ENCODE measurements at places on chromosomes 5 and 9. TPM values are rescaled to one million over a fixed set of nuclear protein-coding genes. Genes with fewer than 3 reads are reported as not detected.

DNA sequence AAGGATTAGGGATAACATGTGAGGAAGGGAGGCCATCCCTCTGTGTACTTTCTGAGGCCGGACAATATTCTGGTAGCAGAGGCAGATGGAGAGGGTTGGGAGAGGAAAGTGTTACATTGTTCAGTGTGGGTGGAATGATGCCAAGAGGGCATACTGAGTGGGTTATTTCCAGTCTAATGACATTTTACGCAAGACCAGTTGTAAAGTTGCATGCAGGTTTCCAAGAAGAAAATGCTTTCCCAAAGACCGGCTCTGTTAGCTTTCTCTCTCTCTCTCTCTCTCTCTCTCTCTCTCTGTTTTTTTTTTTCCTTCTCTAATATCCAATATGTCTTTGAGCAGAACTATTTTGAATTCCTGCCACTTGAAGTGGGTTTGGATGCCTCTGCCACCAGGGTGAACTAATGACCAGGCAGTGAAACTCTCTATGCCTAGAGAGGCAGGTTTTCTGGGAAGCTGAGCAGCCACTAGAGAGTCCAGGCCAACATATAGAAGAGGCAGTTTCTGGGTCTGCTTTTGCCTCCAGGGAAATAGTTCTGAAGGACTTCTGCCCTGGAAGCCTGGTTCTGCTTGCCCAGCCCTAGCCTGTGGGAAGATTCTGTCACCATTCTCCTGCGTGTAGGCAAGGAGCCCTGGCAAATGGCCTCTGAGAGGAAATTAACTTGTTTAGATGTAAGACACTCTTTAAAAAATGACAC, 24.4 kb upstream of the ZNF366 start:
- H3K4me3 ChIP-seq, result no peak overlapping the region
- DNase-seq, result no peak
- no peak overlapping the region for H3K27ac ChIP-seq
- H3K27me3 ChIP-seq, result no peaks in the 10 kb centered on the region
- no peaks in the 10 kb centered on the region for H3K36me3 ChIP-seq
- no peaks in the 10 kb centered on the region for H3K4me1 ChIP-seq

DNA sequence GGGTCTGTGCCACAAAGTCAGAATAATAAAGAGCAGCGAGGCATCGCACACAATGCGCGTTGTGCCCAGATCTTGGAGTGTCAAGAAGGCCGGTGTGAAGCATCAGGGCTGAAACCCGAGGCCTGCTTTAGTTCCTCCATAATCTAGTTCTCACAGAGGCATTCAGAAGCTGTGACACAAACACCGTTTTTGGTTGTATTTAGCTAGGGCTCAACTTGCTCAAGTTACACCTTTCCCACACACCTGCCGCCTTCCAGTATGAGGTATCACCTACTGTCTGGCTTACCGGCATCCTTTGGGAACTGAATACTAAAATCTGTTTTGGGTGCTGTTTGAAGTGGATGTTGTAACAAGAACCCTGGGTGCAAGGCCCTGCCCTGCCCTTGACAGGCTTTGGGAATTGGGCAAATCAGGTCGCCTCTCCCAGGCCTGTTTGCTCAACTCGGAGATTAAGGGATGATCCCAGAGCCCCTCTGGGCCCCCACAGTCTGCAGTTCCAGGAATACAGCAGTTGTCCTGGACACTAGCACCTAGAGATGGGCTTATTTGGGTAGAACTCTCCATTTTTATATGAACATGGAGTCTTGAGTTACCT, 27.0 kb downstream of the SLC25A25 start:
- H3K36me3 ChIP-seq, result no peaks in the 10 kb centered on the region
- H3K27me3 ChIP-seq, result no peaks in the 10 kb centered on the region
- peak overlapping the region; percentile 84 for H3K27ac ChIP-seq
- peak overlapping the region; percentile 29 for H3K4me3 ChIP-seq
- no peak for DNase-seq

- no peak overlapping the region for H3K4me3 ChIP-seq
- H3K36me3 ChIP-seq, result no peaks in the 10 kb centered on the region
- H3K27me3 ChIP-seq, result no peaks in the 10 kb centered on the region
- H3K27ac ChIP-seq, result no peak overlapping the region
- DNase-seq, result no peak
Measured at GRCh38 chr9:95264954-95265615, 52.4 kb downstream of the FANCC start.

DNA sequence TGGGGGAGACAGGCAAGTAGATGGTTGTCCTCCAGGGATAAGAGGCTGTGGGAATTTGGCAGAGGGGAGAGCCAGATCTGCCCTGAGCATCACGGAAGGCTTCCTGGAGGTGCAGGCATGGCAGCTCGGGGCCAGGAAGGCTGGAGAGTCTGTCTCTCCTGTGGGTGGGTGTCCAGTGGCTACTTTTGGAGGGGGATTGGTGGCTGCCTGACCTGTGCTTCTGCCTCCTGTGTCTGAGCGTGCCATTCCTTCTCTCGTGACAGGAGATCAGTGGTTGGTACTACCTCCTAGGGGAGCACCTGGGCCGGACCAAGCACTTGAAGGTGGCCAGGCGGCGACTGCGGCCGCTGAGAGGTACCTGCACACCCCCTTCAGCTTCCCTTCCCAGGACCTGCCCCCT, 33.5 kb downstream of the RGS3 start:
- H3K4me3 ChIP-seq, result no peak overlapping the region
- no peak for DNase-seq
- H3K36me3 ChIP-seq, result no peaks in the 10 kb centered on the region
- no peak overlapping the region for H3K27ac ChIP-seq

GRCh38 chr9:8863886-8864544, 1064.4 kb upstream of the DMAC1 start:
- H3K27ac ChIP-seq, result no peak overlapping the region
- H3K4me3 ChIP-seq, result no peak overlapping the region
- no peaks in the 10 kb centered on the region for H3K27me3 ChIP-seq

GRCh38 chr5:108727651-108728565, 19.8 kb upstream of the FER start:
- DNase-seq, result peak; percentile 90

DNA sequence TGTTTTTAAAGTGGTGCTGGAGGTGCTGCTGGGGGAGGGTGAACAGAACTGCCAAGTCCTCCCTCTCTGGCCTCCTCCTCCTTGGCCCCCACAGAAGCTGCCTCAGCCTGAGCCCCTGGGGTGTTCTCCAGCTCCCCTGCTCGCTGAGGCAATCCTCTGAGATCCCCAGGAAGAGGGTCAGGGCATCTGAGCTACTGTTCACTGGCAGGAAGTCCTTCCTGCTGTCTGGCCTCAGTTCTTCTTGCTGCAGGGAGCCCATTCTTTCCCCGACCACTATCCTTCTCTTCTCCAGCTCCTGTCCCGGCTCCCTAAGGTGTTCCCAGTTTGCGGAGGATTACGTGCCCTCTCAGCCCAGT, 9.7 kb downstream of the CNTFR start:
- no peak overlapping the region for H3K27ac ChIP-seq
- no peak for DNase-seq
- no peaks in the 10 kb centered on the region for H3K36me3 ChIP-seq
- H3K4me1 ChIP-seq, result peaks cover 14% of the 10 kb centered on the region
- peaks cover 2% of the 10 kb centered on the region for H3K27me3 ChIP-seq

GRCh38 chr5:153983885-153984284, 54.8 kb downstream of the FAM114A2 start:
- H3K27me3 ChIP-seq, result no peaks in the 10 kb centered on the region
- no peaks in the 10 kb centered on the region for H3K4me1 ChIP-seq
- no peak overlapping the region for H3K4me3 ChIP-seq
- no peaks in the 10 kb centered on the region for H3K36me3 ChIP-seq
- no peak for DNase-seq

DNA sequence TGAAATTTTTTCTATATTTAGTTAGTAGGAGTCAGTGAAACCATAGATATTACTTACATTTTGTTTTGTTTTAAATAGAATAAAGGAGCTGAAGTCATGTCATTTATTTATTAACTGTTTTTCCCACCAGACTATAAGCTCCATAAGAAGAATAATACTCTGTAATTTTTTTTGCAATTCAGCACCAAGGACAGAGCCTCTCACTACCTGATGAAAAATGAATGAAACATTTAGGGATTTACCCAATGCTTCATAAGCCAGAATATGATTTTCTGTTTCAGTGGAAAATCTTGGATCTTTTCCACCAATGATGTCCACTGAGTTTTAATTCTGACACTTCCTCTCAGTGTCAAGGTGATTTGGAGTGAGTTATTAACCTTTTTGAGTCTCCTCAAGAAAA, 624.9 kb upstream of the GRAMD2B start:
- no peak for DNase-seq
- H3K27ac ChIP-seq, result no peak overlapping the region
- no peak overlapping the region for H3K4me3 ChIP-seq
- H3K36me3 ChIP-seq, result no peaks in the 10 kb centered on the region

GRCh38 chr9:95816716-95817115, 58.8 kb upstream of the ERCC6L2 start:
- no peak overlapping the region for H3K4me3 ChIP-seq
- H3K27ac ChIP-seq, result no peak overlapping the region
- H3K36me3 ChIP-seq, result no peaks in the 10 kb centered on the region
- H3K4me1 ChIP-seq, result no peaks in the 10 kb centered on the region
- DNase-seq, result no peak

GRCh38 chr5:84231433-84231832, 153.2 kb downstream of the EDIL3 start:
- no peaks in the 10 kb centered on the region for H3K27me3 ChIP-seq
- H3K4me3 ChIP-seq, result no peak overlapping the region
- H3K27ac ChIP-seq, result no peak overlapping the region
- DNase-seq, result no peak
- no peaks in the 10 kb centered on the region for H3K36me3 ChIP-seq
- H3K4me1 ChIP-seq, result no peaks in the 10 kb centered on the region

- H3K4me1 ChIP-seq, result no peaks in the 10 kb centered on the region
- no peak for DNase-seq
- H3K36me3 ChIP-seq, result no peaks in the 10 kb centered on the region
- H3K4me3 ChIP-seq, result no peak overlapping the region
- H3K27me3 ChIP-seq, result no peaks in the 10 kb centered on the region
- H3K27ac ChIP-seq, result no peak overlapping the region
Measured at GRCh38 chr9:29100762-29101161, 1527.5 kb upstream of the C9orf72 start.

- no peaks in the 10 kb centered on the region for H3K27me3 ChIP-seq
- peak overlapping the region; percentile 94 for H3K27ac ChIP-seq
- H3K4me3 ChIP-seq, result peak overlapping the region; percentile 85
- DNase-seq, result no peak
- H3K4me1 ChIP-seq, result peaks cover 25% of the 10 kb centered on the region
Measured at GRCh38 chr5:14665949-14666348, 1.4 kb downstream of the OTULIN start.

DNA sequence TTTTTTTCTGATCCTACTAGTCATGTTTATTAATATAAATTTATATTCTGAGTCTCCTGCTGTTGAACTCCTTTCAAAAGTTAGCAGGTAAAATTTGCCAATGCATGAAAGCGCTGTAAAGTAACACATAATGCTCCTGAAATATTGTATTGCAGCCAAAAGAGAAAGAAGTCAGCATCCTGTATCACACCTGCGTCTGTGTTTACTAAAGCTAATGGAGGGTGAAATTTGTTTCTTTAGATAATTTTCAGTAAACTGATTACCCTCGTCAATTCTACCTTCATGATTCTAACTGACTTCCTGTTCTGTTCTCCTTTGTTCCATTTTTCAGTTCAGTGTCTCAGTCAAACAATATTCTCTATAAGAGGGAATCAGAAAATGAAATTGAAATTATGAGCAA, 415.4 kb downstream of the CDH9 start:
- H3K4me1 ChIP-seq, result no peaks in the 10 kb centered on the region
- H3K27me3 ChIP-seq, result no peaks in the 10 kb centered on the region
- DNase-seq, result no peak
- H3K4me3 ChIP-seq, result no peak overlapping the region
- no peaks in the 10 kb centered on the region for H3K36me3 ChIP-seq

- no peak for DNase-seq
- no peaks in the 10 kb centered on the region for H3K36me3 ChIP-seq
- no peak overlapping the region for H3K27ac ChIP-seq
- H3K27me3 ChIP-seq, result peaks cover 28% of the 10 kb centered on the region
- no peak overlapping the region for H3K4me3 ChIP-seq
Measured at GRCh38 chr5:32506201-32506661, 61.7 kb upstream of the ZFR start.

DNA sequence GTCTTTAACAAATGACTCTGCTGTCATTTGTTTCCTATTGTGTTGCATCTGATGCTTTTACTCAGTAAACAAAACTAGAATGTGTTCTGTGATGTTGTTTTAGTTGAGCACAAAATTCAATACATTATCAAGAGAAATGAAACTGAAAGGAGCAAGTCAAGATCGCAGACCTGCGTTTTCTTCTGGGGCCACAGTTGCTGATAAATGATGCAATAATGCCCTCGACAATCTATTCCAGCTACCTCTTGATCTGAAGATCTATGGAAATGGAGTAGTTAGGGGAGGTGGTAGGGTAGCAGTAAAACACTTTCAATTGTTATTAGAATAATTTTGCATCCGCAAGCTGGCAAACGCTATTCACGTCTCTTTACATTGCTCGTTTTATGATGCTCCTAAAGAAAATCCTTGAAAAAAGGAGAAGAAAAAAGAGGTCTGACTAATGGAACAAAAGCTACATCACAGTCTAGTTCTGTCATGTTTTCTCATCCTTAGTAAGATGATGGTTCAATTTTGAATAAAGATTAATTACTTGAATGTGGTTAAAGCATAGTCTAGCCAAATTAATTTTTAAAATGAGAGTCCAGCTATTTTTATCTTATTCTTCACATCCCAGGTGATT, 1.6 kb downstream of the ZNF366 start:
- no peaks in the 10 kb centered on the region for H3K27me3 ChIP-seq
- H3K36me3 ChIP-seq, result no peaks in the 10 kb centered on the region
- H3K4me3 ChIP-seq, result peak overlapping the region; percentile 55

GRCh38 chr9:138071731-138072130, 194.1 kb downstream of the CACNA1B start:
- no peaks in the 10 kb centered on the region for H3K4me1 ChIP-seq
- no peaks in the 10 kb centered on the region for H3K27me3 ChIP-seq
- no peak overlapping the region for H3K27ac ChIP-seq
- DNase-seq, result no peak

DNA sequence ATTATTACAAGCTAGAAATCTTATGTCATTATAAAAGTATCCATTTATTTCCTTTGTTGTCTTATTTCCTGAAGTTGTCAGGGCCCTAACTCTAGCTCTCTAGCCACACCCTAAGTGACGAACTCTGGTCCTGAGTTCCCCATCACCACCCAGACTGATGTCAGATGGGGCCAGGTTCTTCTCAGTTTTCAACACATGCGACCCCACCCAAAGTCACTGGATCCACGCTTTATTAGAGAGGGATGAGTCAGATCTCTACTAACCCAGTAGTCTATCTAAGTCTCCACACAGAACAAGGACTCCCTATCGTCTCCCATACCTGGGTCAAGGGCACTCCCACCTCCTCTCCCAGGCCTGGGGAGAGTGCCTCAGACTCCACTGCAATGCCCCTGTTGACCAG, 6.8 kb upstream of the FEM1C start:
- H3K4me1 ChIP-seq, result no peaks in the 10 kb centered on the region
- H3K27me3 ChIP-seq, result no peaks in the 10 kb centered on the region
- H3K4me3 ChIP-seq, result no peak overlapping the region
- H3K36me3 ChIP-seq, result no peaks in the 10 kb centered on the region

- H3K36me3 ChIP-seq, result no peaks in the 10 kb centered on the region
- H3K27me3 ChIP-seq, result no peaks in the 10 kb centered on the region
- peak overlapping the region; percentile 74 for H3K27ac ChIP-seq
- H3K4me3 ChIP-seq, result peak overlapping the region; percentile 41
- DNase-seq, result peak; percentile 63
Measured at GRCh38 chr9:110126986-110127864, 80.7 kb downstream of the C9orf152 start.

Gene CTNND2
- 0.14 TPM for total RNA-seq

Gene ARID3C
- 0.16 TPM for total RNA-seq

Gene CRAT
- 229 TPM for total RNA-seq

Gene PROB1
- 74.4 TPM for total RNA-seq

Gene C5orf24
- total RNA-seq, result 24.9 TPM

Gene AOPEP
- total RNA-seq, result 63.7 TPM

Gene EIF4E1B
- not detected for total RNA-seq

Gene GPR151
- total RNA-seq, result not detected

Gene DMRT3
- 0.44 TPM for total RNA-seq

Gene MARCOL
- not detected for total RNA-seq
